Stimulated activated CD4-positive, alpha-beta T cell treated with anti-CD3 and anti-CD28 coated beads, TNF-alpha, amount 100 ng/mL, for 48 hours (primary cell): ENCODE measurements at places on chromosomes 6 and 20.

- no peak for DNase-seq
Observed at GRCh38 chr6:85066266-85066665, 301.9 kb upstream of the TBX18 start.

DNA sequence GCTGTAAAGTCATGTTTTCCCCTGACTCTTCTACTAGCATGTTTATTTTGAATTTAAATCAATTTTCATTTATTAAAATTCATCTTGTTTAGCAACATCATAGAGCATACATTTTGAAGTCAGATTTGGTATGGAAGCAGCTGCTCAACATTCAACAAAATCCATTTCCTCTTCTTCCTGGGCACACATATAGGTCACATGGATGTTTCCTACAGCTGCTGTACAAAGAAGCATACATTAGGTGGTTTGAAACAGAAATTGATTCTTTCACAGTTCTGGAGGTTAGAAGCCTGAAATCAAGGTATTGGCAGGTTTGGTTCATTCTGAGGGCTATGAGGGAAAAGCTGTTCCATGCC lies 495.2 kb downstream of the RFPL4B start:
- DNase-seq, result no peak

- DNase-seq, result no peak
Observed at GRCh38 chr20:10090588-10091166, 55.9 kb downstream of the ANKEF1 start.

DNA sequence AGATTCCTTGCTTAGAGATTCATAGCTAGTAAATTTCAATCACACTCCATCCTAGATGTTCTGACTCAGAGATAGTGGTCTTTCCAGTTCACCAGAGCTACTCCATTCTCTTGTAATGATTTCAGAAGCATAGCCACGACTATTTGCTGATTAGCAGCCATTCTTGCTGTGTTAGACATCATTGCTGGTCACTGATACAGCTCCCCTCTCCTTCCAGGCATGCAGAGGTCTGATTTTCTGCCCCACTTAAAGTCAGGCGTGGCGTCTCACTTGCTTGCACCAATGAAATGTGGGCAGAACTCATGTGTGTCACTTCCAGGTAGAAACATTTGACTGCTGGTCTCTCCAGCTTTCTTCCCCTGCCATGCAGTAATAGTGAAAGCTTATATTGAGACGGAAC lies 168.9 kb upstream of the JARID2 start:
- no peak for DNase-seq

- no peak for DNase-seq
Observed at GRCh38 chr6:163427498-163428254, 13.2 kb downstream of the QKI start.

GRCh38 chr6:44999066-44999465 lies 329.1 kb upstream of the RUNX2 start:
- DNase-seq, result no peak

DNA sequence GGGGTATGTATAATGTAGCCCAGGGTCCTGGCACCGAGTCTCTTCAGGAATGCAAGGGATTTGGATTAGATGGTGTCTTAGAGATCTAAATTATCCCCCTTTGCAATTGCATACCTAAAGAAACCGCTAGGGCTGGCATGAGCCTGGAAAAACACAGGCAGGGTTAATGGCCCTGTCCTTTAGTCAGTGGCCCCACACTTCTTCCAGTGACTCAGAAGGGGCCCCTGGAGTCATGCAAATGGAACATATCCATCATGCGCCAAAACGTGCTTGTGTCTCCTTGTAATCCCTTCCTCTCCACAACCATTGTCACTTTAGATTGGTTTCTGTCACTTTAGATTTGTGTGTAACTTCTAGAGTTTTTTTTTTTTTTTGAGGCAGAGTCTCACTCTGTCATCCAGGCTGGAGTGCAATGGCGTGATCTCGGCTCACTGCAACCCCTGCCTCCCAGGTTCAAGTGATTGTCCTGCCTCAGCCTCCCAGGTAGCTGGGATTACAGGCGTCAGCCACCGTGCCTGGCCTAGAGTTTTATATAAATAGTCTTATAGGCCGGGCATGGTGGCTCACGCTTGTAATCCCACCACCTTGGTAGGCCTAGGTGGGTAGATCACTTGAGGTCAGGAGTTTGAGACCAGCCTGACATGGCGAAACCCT lies 8.7 kb upstream of the MYBL2 start:
- DNase-seq, result peak; percentile 45

- DNase-seq, result peak; percentile 52
Observed at GRCh38 chr6:30877419-30878262, 6.7 kb upstream of the DDR1 start.

DNA sequence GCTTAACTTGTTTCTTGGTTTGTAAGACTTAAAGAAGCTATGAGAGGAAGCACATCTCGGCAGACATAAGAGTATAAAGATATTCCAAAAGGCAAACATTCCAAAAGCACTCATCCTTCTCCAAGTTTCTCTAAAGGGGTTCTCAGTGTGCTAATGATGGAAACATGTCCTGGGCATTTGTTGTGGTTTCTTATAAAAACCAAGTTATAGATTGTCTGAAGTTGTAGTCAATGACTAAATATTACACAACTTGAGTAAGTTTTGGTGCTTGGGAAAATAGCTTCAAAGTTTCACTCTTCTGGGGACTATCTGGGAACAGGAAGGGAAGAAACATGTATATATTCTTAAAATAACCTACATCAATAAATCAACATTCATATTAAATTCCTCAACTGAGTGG lies 128.3 kb upstream of the TBX18 start:
- no peak for DNase-seq

DNA sequence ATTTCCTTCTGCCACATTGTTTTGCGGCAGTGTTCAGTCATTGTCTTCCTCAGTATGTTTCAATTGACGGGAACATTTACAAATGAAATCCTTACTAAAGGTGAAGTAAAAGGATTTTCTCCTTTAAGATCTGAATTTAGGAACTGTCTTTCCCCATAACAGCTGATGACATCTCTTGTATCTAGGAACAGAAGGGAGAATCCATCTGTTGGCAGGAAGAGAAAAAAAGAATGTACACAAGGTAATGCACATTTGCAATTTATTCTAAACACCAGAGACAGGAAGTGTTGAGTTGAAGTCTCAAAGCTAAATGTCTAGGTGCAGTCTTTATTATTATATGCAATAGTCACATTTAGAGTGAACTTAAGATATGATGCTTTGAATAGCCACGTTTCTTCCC lies 334.5 kb downstream of the HDGFL1 start:
- DNase-seq, result no peak

DNA sequence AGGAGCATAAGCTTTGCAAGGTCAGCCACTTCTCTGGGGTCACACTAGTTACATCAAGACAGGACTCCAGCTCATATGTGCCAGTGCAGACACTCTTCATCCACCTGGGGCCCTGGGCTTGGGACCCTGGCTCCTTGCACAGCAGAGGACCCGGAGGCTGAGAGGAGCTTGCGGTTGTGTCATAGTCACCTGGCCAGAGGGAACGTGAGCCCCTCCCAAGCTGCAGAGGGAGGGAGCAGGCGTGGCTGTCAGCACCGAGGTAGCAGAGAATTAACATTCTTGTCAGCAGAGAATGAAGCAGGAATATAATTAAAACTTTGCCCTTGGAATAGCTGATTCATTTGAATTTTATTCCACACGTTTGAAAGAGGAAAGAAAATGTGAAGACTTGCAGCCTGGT lies 36.8 kb downstream of the BCAS4 start:
- DNase-seq, result no peak

- no peak for DNase-seq
Observed at GRCh38 chr20:63680427-63680826, 16.0 kb upstream of the TNFRSF6B start.
